ENCODE measurements at places on chromosomes 11 and 22. TPM values are rescaled to one million over a fixed set of nuclear protein-coding genes. Genes with fewer than 3 reads are reported as not detected.

The SCGB1D2 gene
- polyA plus RNA-seq = not detected

The PRRG4 gene
- not detected for polyA plus RNA-seq

DNA sequence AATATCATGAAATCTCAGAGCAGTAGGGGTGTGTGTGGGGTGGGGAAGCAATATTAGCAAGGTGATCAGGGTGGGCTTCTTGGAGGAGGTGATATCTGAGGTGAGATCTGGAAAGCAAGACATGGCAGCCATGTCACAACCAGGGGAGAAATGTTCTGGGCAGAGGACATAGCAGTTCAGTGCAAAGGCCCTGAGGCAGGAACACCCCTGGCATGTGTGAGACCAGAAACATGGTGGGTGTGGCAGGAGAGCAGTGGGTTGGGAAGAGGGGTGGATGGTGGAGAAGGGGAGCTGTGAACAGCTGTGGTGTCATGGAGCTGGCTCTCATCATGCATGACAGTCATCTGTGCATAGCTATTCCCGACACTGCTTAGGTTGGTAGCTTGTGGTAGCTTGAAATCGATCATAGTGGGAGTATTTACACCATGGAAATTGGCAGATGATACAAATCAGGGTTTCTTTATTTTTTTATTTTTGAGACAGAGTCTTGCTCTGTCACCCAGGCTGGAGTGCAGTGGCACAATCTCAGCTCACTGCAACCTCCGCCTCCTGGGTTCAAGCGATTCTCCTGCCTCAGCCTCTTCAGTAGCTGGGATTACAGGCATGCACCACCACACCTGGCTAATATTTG lies 17.9 kb upstream of the MPPED1 start:
- no peak for DNase-seq

GRCh38 chr11:96177146-96177545 lies 165.8 kb downstream of the MAML2 start:
- no peak for DNase-seq

- no peak for DNase-seq
Observed at GRCh38 chr22:30640839-30641430, 5.4 kb downstream of the SLC35E4 start.

DNA sequence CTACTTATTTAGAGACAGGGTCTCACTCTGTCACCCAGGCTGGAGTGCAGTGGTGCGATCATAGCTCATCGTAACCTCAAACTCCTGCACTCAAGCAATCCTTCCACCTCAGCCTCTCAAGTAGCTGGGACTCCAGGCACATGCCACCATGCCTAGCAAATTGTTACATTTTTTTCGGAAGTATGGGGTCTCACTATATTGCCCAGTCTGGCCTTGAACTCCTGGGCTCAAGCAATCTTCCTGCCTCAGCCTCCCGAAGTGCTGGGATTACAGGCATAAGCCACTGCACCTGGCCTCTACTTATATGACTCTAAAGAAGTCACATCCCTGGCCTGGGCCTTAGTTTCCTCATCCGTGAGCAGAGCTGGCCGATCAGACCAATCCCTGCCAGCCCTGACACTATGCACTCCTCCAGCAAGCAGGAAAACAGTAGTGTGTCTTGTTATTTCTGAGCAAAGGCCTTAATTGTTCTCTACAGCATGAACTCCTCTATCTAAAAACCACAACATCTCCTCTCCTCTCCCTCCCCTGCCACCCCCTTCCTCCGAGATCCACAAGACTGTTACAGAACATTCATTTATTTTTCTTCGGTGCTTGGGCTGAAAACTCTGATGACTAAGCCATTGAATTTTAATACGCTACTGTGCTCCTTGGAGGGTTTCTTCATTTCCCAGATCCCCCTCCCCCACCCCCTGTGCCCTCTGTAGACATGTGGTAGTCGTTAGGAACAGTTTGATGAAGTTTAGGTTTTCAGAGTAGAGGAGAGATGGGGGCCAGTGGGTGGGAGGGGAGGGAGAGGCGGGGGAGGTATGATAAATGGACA lies 91.5 kb downstream of the ABTB2 start:
- peak; percentile 80 for DNase-seq

DNA sequence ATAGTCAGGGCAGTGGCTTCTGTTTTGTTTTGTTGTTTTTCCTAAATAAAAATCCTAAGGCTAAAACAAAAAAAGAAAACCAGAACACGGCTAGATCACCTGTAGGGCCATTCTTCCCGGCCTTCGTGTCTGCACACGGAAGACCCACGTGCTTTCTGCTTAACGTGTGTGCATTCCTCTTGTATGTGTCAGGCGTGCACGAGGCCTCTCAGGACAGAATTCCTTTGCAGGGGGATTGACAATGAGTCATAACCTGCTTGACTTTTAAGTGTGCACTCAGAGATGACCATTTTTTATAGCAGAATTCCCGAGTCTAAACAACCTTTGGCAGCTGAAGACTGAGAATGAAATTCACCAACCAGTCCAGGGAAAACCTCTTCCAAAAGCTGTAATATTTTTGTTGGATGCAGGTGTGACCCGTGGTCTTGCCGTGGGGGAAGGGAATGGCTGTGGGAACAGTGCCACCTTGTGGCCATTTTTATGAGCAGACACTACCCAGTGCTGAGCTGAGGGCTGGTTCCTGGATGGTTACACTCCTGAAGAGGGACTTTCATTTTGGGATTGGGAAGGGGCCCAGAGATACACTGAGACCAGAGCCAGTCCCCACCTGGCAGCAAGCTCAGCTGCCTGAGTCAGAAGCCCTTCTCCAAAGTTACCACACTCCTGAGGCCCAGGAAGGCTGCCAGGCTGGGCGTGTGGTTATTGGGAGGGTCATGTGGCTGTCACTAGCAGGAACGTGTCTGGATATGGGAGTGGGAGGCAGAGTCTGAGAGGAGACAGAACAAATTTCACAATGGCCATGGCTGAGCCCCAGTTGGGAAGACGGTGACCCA lies 35.7 kb upstream of the DKK3 start:
- peak; percentile 98 for DNase-seq

GRCh38 chr11:11078344-11079086 lies 220.7 kb upstream of the ZBED5 start:
- DNase-seq = no peak
